Fibroblast of lung (primary cell): ENCODE measurements at places on chromosomes 3 and 15. TPM values are rescaled to one million over a fixed set of nuclear protein-coding genes. Genes with fewer than 3 reads are reported as not detected.

GRCh38 chr15:40790718-40791117, 16.2 kb upstream of the ZFYVE19 start:
- no peaks in the 10 kb centered on the region for H3K36me3 ChIP-seq
- H3K27me3 ChIP-seq = no peaks in the 10 kb centered on the region
- no peak overlapping the region for H3K4me3 ChIP-seq

GRCh38 chr3:127697551-127698240, 24.9 kb downstream of the ABTB1 start:
- peaks cover 30% of the 10 kb centered on the region for H3K4me1 ChIP-seq
- H3K36me3 ChIP-seq = peaks cover 10% of the 10 kb centered on the region
- H3K4me3 ChIP-seq = no peak overlapping the region
- H3K27me3 ChIP-seq = no peaks in the 10 kb centered on the region

DNA sequence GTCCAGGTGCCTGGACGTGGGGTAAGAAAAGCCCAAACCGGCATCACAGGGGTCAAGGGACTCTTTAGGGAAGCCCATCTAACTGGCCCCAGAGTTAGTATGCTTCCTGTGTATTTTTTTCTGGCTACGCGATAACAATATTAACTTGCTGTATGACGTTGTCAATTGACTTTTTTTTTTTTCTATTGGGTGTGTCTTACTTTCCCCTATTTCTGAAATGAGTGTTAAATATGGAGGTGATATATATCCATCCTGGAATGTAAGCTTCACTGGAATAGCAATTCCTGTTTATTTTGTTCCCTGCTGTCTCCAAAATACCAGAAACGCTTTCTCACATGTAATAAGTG, 598 bp upstream of the GMNC start:
- no peaks in the 10 kb centered on the region for H3K27me3 ChIP-seq
- peak overlapping the region; percentile 62 for H3K4me3 ChIP-seq
- no peak overlapping the region for H3K27ac ChIP-seq
- DNase-seq = peak; percentile 2
- no peaks in the 10 kb centered on the region for H3K4me1 ChIP-seq

- no peak overlapping the region for H3K27ac ChIP-seq
- no peak for DNase-seq
- no peaks in the 10 kb centered on the region for H3K36me3 ChIP-seq
- H3K4me3 ChIP-seq = no peak overlapping the region
These were observed 115.2 kb downstream of the DCLK3 start for GRCh38 chr3:36649125-36649524.

- H3K27ac ChIP-seq = peak overlapping the region; percentile 72
- H3K4me3 ChIP-seq = no peak overlapping the region
- peak; percentile 99 for DNase-seq
- peaks cover 14% of the 10 kb centered on the region for H3K4me1 ChIP-seq
- H3K36me3 ChIP-seq = peaks cover 6% of the 10 kb centered on the region
These were observed 9.6 kb downstream of the EMC3 start for GRCh38 chr3:9976721-9977709.

DNA sequence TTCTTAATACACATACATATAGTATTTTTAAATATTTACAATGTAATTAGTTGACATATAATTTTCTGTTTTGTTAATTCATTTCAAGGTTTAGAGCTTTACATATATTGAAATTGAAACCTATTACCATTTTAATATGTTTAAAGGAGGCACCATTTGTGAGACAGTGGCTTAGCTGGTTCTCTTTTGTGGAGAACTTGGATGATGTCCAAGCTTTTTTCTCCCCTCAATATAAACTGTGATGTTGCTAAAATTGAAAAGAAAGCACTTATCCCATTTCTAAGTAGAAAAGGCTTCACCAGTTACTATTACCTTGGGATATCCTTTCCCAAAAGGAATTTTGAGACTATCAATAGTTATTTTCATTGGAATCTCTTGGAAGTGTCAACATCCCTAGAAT, 707.2 kb downstream of the NTRK3 start:
- H3K27me3 ChIP-seq = no peaks in the 10 kb centered on the region
- H3K36me3 ChIP-seq = no peaks in the 10 kb centered on the region
- no peak overlapping the region for H3K27ac ChIP-seq
- H3K4me1 ChIP-seq = no peaks in the 10 kb centered on the region

GRCh38 chr3:147411238-147411814, 2.2 kb downstream of the ZIC1 start:
- H3K36me3 ChIP-seq = no peaks in the 10 kb centered on the region
- peaks cover 4% of the 10 kb centered on the region for H3K4me1 ChIP-seq
- DNase-seq = peak; percentile 59

DNA sequence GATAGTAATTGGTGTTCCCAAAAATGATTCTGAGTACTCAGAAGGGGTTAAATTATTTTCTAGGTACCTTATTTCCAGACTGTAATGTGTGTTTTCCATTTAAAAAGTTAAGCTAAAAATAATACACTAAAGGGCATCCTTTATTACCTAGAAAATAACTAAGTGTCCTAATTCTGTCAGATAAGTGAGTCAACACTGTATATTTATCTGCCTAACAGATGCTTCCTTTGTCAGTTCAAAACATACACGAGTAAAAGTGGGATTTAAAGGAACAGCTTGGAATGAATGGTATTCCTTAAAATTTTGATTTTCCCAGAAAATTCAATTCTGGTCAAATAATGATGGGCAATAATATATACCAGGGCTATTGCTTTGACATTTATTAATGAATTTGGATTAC, 78.3 kb downstream of the ADAMTSL3 start:
- H3K4me3 ChIP-seq = no peak overlapping the region
- peaks cover 4% of the 10 kb centered on the region for H3K4me1 ChIP-seq
- H3K27ac ChIP-seq = no peak overlapping the region
- no peaks in the 10 kb centered on the region for H3K27me3 ChIP-seq

The SERF2 gene
- 371 and 422 TPM in 2 replicates for total RNA-seq

The ISLR gene
- 14.0 and 17.7 TPM in 2 replicates for total RNA-seq

The TLR9 gene
- under 0.01 TPM in 1 of 2 replicates, not detected in the other for total RNA-seq

The GP5 gene
- under 0.01 and 0.17 TPM in 2 replicates for total RNA-seq

The MUC13 gene
- under 0.01 TPM in 1 of 2 replicates, not detected in the other for total RNA-seq

The GOLGA6L25 gene
- total RNA-seq = not detected in 2 replicates
